ENCODE measurements at places on chromosomes 5 and 9. TPM values are rescaled to one million over a fixed set of nuclear protein-coding genes. Genes with fewer than 3 reads are reported as not detected.

Gene GABBR2
- total RNA-seq: not detected

Gene NKD2
- total RNA-seq: not detected

Gene REEP2
- not detected for total RNA-seq

Gene STPG3
- not detected for total RNA-seq

Gene ZNF782
- total RNA-seq: 14.7 TPM

Gene CCL21
- total RNA-seq: not detected

DNA sequence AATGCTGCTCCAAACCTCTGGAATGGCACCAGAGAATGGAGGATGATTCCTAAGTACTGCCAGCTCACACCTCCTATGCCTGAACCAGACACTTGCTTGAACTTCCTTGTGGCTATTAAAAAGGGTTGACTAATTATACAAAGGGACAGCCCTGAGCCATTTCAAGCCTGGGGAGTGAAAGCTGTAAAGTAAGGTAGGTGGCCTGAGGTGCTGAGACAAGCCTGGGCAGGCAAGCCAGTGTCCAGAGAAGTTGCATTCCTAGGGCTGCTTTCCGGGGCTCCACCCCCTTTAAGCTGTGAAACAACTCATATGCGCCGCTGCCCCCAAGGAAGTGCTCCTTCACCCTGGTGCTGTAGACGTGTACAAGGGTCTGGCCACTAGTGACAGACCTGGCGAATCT, 79.9 kb upstream of the SLC1A3 start:
- no peaks in the 10 kb centered on the region for H3K4me1 ChIP-seq
- H3K27ac ChIP-seq: no peak overlapping the region
- no peak for DNase-seq
- no peaks in the 10 kb centered on the region for H3K36me3 ChIP-seq
- H3K27me3 ChIP-seq: no peaks in the 10 kb centered on the region

GRCh38 chr9:95315108-95315746, 2.3 kb downstream of the FANCC start:
- no peak overlapping the region for H3K4me3 ChIP-seq
- no peak overlapping the region for H3K27ac ChIP-seq
- peaks cover 15% of the 10 kb centered on the region for H3K4me1 ChIP-seq
- no peaks in the 10 kb centered on the region for H3K27me3 ChIP-seq

GRCh38 chr9:136695955-136696354, 8.7 kb upstream of the AGPAT2 start:
- no peak overlapping the region for H3K4me3 ChIP-seq
- no peak overlapping the region for H3K27ac ChIP-seq
- no peaks in the 10 kb centered on the region for H3K27me3 ChIP-seq
- no peaks in the 10 kb centered on the region for H3K36me3 ChIP-seq
- DNase-seq: no peak

DNA sequence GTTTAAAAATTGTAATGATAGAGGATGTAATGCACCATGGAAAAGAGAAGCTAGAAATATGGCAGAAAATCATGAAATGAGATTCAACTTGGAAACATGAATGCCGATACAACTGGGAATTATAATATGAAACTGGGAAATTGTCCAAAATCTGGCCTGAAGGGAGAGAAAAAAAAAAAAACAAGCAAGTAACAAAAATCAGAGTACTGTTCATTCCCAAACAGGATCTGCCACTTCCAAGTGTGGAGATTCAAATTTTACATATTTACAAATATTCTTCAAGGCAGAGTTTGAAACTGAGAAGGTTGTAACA, 56.6 kb upstream of the MOCS2 start:
- DNase-seq: no peak
- no peaks in the 10 kb centered on the region for H3K4me1 ChIP-seq
- no peak overlapping the region for H3K27ac ChIP-seq
- no peak overlapping the region for H3K4me3 ChIP-seq
- H3K27me3 ChIP-seq: no peaks in the 10 kb centered on the region
- H3K36me3 ChIP-seq: no peaks in the 10 kb centered on the region

Measured in CD4-positive, alpha-beta memory T cell (primary cell).